ENCODE measurements at places on chromosomes 1 and 21.
A peak's percentile ranks its signal among the peaks of the same experiment; 100 is the strongest.

- no peak for DNase-seq
These were observed 506 bp downstream of the SSX2IP start for GRCh38 chr1:84689514-84690396.

DNA sequence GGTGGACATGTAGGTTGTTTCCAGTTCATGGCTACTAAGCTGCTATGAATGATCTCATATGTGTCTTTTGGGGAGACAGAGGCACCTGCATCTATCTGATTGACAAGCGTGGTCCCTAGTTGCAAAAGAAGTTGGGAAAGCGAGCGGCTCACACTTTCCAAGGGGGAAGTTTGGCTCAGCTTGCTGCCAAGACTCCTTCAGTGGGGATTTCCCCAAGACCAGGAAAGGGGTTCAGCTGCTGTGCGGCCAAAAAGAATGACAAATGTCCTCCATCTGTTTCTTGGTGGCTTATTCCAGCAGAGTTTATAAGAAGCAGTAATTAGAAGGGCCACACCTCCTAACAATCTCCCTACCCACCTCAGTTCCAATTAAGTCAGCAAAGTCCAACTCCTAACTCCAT lies 128.5 kb upstream of the GALNT2 start:
- DNase-seq, result no peak

DNA sequence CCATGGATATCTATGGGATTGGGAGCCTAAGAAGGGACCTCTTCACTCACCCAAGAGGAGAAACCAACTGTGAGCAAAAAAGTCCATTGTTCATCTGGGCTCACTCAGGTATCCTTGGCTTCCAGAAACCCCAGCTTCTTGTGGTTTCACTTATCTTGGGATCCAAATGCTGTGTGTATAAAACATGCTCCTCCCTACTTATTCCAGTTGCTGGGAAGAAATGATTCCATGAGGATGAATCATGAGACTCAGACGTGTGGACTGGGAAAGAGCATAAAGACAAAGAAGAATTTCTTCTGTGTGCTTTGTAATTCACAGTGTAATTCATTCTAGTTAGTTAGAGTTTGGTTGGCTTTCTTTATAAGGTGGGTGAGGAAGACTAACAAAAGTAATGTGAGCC lies 283.7 kb downstream of the ZNF648 start:
- DNase-seq, result no peak

GRCh38 chr1:108320849-108321248 lies 77.0 kb upstream of the NBPF4 start:
- DNase-seq, result no peak

DNA sequence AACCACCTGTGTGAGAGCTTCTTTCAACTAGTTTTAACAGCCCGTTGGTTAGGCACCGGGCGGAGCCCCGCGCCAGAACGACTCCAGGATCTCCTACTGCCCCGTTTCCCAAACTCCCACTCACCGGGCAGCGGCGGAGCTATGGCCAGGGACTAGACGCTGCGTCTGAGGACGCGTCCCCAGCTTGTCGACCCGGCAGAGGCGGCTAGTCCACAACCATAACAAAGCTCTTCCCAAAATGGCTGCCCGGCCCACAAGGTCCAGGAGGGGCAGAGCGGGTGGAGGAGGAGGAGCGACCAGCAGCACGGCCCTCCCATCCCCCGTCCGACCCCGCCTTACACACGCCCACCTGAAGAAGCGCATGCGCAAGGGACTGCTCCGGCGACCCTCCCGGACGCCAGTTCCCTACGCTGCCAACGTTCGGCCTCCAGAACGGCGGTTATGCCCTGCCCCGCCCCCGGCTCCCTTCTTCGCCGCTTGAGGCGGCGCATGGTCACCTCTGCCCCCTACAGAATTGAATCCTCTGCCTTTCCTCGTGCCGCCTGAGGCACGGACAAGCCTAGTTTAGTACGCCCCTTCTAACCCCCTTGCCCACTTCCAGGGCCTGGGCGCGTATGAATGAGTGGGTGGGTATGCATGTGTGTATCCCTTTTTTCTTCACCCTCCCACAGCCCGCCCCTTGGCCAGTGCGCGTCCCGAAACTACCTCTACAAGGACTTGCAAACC lies at the start of gene GPBP1L1:
TSS of gene GPBP1L1 (minus strand) at position 246 of the 726 bp plus-strand sequence. CDS start 27,446 bp downstream, outside the sequence.
- peak; percentile 97 for DNase-seq

- DNase-seq, result no peak
These were observed 254.0 kb downstream of the TOMM20 start for GRCh38 chr1:234874291-234875288.

GRCh38 chr1:99634971-99635624 lies 10.8 kb upstream of the PALMD start:
- no peak for DNase-seq

- no peak for DNase-seq
These were observed 20.6 kb upstream of the CRB1 start for GRCh38 chr1:197247465-197247864.

- no peak for DNase-seq
These were observed 15.6 kb upstream of the ATP1A1 start for GRCh38 chr1:116357487-116357886.

- no peak for DNase-seq
These were observed 332.4 kb downstream of the CAMTA1 start for GRCh38 chr1:7117399-7118281.

Data from stimulated activated CD4-positive, alpha-beta T cell treated with anti-CD3 and anti-CD28 coated beads, Interleukin-15, amount 100 ng/mL, for 48 hours (primary cell).